ENCODE measurements at places on chromosomes 3 and 15. TPM values are rescaled to one million over a fixed set of nuclear protein-coding genes. Genes with fewer than 3 reads are reported as not detected.

Gene HSPBAP1
- 4.6 TPM for total RNA-seq

Gene ZNF502
- 3.9 TPM for total RNA-seq

Gene C2CD4A
- total RNA-seq: not detected

Gene CMSS1
- 4.7 TPM for total RNA-seq

Gene ZNF385D
- 0.08 TPM for total RNA-seq

Gene MTFMT
- 7.0 TPM for total RNA-seq

Gene SLC24A5
- not detected for total RNA-seq

Gene CYP8B1
- total RNA-seq: not detected

Gene SYNPR
- total RNA-seq: not detected

Gene DLEC1
- total RNA-seq: under 0.01 TPM

Gene PIGZ
- 2.0 TPM for total RNA-seq

Gene DYNLT2B
- total RNA-seq: 10.4 TPM

Gene PRTG
- 0.70 TPM for total RNA-seq

Gene FBXO40
- not detected for total RNA-seq

Gene CLDN18
- total RNA-seq: not detected

Gene ZIC4
- 0.08 TPM for total RNA-seq

Gene SMCO1
- not detected for total RNA-seq
